Non-pigmented ciliary epithelial cell (primary cell): ENCODE measurements at places on chromosomes 4 and X.

DNA sequence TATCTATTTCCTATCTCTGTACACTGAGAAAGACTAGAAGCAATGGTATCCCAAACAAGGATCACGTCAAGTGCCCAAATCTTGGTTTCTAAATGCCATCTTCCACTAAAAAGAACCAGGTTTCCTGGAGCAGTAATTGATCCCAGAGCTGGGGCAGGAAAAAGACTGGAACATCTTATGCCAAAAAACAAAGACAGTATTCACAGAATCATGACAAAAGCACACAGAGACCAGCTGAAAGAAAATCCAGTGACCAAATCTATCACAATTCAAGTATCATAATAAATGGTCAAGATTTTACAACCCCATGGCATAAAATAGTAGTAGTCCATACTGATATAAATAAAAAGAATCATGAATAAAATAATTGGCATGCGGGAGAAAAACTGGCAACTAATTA, 44.9 kb downstream of the CENPC start:
- DNase-seq: no peak

DNA sequence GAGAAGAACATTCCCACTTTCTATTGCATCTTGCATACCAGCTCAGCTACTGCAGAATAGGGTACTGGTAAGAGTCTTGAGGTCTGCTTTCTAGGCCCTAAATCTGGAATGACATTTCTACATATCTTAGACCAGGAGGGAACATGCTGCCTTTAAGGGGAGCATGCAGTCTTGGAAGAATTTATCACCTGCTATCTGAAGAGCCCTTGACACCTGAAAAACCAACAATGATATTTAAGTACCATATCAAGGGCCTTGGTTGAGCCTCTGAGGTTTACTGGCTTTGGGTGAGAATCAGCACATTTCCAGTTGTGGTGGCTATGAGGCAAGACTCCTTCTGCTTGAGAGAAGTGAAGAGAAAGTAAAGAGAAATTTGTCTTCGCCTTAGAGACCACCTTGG, 436.8 kb upstream of the SPANXN1 start:
- DNase-seq: no peak

GRCh38 chr4:129218360-129218759, 122.4 kb downstream of the C4orf33 start:
- no peak for DNase-seq

DNA sequence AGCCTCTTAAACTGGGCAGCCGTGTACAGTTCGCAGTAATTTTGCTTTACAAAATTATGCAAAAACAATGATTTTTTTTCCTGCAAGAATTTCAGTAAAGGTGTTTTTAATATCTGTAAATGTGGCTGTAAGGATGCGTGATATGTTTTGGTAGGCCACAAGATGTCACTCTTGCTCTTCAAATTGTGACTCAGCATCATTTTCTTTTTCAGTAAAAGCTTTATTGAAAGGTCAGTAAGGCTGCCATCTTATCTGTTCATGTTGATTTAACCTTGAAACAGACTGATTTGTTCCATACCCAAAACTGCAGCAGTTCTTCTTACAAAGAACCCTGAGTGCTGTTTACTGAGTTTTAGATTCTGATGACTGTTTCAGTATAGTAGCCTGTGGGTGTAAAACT, 39.9 kb downstream of the TXLNG start:
- DNase-seq: no peak

DNA sequence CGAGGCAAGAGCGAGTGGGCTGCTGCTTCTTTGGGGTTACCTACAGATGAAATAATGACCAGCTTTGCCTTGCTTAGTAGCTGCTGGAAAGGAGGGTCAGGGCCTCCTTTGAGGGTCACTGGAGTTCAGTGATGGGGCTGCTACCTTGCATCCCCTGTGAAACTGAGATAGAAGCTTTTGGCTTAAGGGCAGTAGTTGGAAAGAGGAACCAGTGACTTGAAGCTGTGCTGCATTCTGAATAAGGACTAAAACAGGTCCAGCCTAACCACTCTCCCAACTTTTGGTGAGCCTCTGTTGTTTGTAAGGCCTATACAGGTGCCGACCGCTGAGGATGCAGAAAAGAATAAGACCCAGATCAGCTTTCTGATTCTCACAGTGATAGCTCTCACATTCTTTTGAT, 41.2 kb downstream of the RASL11B start:
- DNase-seq: no peak

GRCh38 chr4:105215609-105216313, 69.1 kb downstream of the TET2 start:
- DNase-seq: no peak

DNA sequence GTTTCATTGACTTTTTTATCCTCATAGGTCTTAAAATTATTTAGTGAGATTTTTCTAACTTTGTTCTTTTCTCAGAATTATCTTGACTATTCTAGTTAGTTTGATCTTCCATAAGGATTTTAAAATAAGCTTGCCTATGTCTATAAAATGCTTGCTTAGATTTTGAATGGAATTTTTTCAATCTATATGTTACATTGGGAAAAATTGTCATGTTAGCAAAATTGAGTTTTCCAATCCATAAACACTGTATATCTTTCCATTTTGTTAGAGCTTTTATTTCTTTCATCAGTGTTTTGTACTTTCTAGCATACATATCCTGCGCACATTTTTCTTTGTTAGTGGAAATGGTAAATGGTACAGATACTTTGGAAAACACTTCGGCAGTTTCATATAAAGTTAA, 312.9 kb downstream of the PDHA2 start:
- DNase-seq: no peak

- DNase-seq: no peak
Observed at GRCh38 chrX:45056428-45057145, 144.1 kb downstream of the DIPK2B start.

DNA sequence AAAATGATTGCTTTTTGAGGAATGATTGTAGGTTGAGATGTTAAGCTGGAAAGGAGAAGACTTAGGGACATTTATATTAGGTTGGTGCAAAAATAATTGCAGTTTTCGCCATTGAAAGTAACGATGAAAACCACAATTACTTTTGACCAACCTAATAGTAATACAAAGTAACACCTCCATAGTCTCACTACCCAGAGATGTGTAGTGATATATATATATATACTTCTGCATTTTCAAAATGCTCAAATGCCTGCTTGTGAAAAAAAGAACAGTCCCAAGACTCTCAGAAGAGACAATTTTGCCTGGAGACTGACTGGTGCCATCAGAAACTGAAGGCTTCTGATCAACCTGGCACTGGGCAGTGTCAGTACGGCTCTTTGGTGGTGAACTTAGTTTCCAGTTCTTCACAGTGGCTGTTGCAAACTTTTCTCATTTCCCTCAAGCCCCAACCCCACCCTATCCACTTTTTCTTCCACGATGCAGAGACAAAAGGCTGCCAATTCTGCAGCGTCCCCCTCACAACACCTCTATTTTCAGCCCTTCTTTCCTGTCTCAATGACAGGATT, 35.1 kb upstream of the TAPT1 start:
- DNase-seq: no peak

DNA sequence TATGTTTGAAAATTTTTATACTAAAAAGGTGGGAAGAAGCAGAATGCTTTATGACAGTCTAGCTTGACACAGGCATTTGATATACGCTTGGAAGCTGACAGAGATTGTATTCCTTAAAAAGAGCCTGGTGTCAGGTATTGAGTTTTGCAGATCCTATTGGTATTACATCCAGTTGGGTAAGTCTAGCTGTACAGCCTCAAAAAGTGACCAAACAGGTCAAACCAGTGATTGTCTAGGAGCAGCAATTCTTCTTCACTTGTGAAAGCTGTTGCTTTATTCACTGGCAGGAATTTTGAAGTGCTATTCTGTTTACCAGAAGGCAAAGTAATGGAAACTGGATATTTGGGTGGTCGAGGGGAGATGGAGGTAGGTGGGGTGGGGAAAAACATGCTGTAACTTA, 77.5 kb downstream of the UCHL1 start:
- no peak for DNase-seq

GRCh38 chrX:115503099-115503498, 57.9 kb upstream of the PLS3 start:
- DNase-seq: no peak

GRCh38 chr4:32706893-32707292, 1986.7 kb downstream of the PCDH7 start:
- DNase-seq: no peak

- no peak for DNase-seq
Observed at GRCh38 chrX:45401923-45402322, 201.2 kb upstream of the DIPK2B start.

- no peak for DNase-seq
Observed at GRCh38 chrX:1493877-1494510, 41.3 kb upstream of the ASMTL start.

DNA sequence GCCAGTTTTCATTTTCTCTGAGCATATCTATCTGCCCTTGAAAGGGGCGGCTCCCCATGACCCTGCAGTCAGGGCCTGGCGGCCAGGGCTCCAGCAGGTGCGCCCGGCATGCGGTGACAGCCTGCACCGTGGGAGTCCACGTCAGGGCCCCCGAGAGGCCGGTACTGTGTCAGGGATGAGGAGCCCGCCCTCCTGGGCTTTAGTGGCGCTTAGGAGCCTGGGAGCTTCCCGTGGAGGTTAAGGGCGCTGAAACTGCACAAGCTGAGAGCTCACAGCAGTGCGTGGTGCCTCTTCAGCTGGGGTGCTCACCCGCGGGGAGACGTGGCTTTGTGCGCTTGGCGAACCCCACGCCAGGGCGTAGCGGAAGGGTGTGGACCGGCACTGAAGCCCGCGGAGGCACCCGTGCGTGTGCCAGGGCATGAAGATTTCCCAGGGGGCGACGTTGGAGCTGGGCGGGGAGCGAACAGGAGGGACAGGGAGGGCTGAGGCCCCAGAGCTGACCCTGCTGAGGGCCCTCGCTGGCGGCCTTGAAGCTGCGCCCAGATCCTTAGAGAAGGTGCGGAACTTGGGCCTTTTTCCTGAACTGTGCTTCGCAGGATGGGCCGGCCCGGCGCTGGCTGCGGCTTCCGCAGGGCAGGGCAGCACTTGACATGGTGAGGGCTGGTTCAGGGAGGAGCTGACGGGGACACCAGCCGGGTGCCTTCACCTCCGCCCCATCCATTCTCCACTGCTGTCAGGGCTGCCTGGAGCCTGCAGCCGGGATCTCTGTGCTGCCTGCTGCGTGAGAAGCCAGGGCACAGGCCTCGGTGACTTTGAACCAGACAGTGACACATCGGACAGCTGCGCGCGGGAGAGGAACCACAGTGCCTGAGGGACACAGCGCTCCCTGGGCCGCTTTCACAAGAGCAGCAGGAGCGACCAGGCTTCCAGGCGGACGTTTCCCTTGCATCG, 32.9 kb downstream of the HTT-AS start:
- no peak for DNase-seq

DNA sequence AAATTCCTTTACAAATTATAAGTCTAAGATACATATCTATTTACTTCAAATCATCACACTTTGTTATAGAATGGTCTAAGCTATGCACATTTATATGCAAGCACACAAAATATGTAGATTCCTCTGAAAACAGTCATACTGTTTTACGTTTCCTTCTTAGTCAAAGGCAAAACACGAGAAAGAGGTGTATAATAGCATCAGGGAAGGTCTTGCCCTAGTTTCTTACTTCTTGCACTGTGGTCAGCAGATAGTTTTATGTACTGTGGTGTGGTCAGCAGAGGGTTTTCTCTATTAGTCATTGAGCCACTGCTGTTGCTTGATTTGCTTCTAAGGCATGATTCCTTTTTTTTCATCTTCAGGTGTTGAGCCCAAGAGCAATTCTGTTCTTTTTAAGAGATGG, 117.7 kb downstream of the ADAM29 start:
- peak; percentile 68 for DNase-seq

GRCh38 chr4:182532441-182532840, 289.2 kb downstream of the TENM3 start:
- no peak for DNase-seq

DNA sequence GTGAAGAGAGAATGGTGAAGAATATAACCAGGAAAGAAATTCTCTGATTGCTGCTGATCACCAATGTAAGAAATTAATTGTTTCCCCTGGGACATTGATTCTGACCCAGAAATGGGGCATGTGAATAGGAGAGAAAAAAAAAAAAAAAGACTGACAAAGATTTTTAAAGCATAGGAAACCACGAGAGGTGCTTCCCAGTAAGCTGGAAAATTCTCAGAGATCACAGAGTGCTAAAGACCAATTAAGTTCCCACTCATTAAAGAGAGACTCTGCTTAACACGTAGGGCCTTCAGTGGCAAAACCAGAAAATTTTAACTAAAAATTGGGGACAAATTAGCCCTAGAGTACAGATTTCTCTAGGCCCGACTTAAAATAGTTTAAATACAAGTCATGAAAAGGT, 604.4 kb downstream of the ARAP2 start:
- no peak for DNase-seq

DNA sequence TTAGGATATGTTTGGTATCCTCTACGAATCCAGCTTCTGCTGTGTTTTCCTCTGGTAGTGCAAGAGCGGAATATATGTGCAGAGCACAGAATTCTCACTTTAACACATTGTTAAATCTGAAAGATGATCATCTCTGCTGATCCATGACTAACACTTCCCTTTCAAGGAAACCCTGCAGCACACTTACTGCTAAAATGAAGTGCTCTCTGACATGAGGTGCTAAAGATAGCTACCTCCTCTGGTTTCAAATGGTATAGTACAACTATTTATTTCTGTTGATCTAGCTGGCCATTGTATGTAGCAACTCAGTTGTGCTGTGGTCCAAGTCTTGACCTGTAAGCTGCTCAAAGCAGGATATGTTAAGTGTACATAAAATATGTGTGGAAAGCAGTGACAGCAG, 162.4 kb upstream of the FMR1 start:
- no peak for DNase-seq

- no peak for DNase-seq
Observed at GRCh38 chr4:3307891-3308575, 15.2 kb downstream of the RGS12 start.

GRCh38 chrX:2658585-2659292, 32.4 kb upstream of the CD99 start:
- DNase-seq: no peak

DNA sequence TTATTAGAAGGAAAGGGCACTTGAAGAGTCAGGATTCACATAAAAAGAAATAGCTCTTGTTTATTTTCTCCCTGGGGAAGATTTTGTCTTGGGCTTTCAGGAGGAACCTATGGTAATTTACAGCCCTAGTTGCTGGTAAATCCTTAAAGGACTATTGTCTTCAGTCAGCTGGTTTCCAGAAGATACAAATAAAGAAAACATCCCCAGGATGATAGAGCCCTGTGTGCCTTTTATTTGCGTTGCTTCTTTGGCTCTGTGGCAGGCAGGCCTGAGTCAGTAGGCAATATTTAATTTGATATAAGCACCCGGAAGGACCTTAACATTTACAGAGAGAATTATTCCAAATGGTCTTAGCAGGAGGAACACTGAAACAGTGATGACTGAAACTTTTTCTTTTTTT, 131.0 kb upstream of the SLC34A2 start:
- no peak for DNase-seq

DNA sequence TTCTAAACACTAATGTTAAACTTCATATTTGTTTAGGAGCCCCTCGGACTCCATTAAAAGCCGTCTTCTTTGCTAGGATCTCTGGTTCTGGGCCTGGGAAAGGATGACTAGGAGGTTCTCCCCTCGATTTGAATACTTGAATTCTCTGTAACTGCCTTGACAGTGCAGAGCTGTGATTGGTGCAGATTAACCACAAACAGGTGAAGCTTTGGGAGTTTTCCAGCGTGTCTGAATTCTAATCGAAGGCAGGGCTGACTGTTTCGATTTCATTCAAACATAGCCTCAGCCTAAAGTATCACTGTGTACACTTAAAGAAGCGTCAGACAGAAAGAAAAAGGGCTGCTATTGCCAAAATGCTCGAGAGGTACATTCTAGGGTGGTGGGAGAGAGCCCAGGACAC, 29.0 kb downstream of the TFDP3 start:
- DNase-seq: no peak
